ENCODE measurements at places on chromosomes 12 and 14.

GRCh38 chr12:20463913-20464524 is 95.7 kb downstream of the PDE3A start:
- DNase-seq, result no peak

DNA sequence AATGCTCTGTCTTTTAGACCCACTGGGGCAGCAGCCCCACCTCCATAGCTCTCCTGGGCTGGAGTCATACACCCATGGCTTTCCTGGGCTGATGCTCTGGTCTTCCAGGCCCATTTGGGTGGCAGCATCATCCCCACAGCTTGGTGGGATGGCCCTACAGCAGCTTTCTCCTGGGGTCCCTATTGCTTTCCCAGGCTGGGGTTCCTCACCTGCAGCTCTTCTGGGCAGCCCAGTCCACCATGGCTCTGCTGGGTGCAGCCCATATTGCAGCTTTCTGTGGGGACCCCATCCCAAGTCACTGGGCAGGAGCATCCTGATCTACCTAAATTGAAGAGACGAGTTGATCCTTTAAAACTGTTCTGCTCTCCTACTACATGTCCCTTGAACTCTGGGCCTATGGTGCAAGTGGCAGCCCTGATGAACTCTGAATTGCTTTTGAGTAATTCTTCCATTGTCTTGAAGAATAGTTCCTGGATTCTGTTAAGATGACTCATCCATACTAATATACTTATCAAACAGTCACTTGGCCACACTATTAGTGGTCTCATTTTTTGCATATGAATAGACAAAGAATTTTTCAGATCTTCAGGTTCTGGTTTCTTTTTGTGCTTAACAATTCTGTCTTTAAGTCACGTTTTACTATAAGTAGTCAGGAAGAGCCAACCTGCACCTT is 390.1 kb downstream of the DPF3 start:
- no peak for DNase-seq

GRCh38 chr12:77850698-77851097 is 20.0 kb downstream of the NAV3 start:
- no peak for DNase-seq

DNA sequence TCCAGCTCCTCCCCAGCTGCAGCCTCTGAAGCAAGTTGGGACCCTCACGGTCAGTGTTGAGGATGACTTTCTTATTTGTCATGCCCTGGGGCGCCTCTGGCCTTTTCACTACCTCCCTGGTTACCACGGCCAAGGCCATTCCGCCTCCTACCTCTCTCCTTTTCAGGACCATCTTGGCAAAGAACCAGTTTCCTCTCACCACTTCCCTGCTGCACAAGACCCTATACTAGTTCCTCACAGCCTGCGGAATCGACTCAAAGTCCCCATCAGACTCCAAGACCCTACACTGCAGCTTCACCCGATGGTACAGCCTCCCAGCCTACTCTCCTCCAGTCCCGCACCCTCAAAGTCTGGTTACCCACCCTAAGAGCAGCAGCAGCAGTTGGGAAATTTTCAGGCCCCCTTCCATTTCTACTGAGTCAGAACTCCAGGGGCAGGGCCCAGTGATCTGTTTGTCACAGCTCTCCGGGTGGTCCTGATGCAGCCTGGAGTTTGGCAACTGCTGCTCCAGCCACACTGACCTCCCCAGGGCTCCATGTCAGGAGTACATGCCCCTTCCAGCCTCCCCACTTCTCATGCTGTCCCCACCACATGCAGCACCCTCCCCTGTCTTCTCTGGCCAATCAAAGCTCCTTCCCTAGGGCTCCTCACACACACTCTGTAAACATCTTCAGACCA is 5.4 kb downstream of the VWF start:
- DNase-seq, result no peak

DNA sequence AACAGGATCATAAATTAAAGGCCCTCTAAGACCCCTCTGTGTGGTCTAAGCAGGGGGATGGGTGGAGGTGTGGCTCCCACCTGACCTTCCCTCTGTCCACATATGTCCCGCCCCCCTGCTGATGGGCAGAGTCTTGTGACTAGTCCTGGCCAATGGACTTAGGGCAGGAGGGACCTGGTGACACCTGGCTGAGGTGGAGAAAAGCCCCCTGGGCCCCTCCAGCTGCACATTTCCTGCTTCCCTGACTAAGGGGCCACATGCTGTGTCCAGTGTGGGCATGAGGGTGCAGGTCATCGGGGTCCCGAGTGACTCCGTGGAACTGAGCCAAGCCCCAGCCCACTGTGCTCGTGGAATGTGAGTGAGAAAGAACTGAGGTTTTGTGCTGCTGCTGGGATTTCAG is 254.7 kb downstream of the ADGRD1 start:
- no peak for DNase-seq

GRCh38 chr12:70408004-70408790 is 42.1 kb downstream of the KCNMB4 start:
- DNase-seq, result no peak

- DNase-seq, result no peak
Measured at GRCh38 chr12:107178776-107179175, 85.4 kb upstream of the CRY1 start.

DNA sequence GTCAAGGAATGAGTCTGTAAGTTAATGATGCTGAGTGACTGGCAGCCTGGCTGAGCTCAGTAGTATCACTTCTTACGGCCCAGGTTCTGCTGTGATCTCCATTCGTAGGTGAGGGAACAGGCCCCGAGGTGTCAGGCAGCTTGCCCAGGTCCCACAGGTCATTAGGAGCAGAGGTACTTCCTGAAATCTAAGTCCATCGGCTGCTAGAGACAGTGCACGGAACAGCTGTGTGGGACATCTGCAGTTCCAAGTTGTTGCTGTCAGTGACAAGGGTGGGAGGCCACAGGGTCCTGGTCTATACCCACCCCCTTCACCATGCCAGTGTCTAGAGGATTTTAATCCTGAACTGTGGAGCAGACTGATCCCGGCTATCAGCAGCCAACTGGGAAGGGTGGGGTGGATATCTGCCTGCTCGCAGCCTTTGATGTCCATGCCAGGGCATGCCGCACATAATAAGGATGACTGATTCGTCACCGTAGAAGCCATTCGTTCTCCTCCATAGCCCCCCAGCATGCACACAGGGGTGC is 82.3 kb upstream of the RIN3 start:
- DNase-seq, result no peak

GRCh38 chr12:51827925-51828818 is 20.3 kb downstream of the FIGNL2 start:
- DNase-seq, result peak; percentile 70

GRCh38 chr12:402029-402389 is 565 bp downstream of the CCDC77 start:
- DNase-seq, result no peak

GRCh38 chr12:108043750-108044533 is 85.1 kb upstream of the WSCD2 start:
- DNase-seq, result no peak

DNA sequence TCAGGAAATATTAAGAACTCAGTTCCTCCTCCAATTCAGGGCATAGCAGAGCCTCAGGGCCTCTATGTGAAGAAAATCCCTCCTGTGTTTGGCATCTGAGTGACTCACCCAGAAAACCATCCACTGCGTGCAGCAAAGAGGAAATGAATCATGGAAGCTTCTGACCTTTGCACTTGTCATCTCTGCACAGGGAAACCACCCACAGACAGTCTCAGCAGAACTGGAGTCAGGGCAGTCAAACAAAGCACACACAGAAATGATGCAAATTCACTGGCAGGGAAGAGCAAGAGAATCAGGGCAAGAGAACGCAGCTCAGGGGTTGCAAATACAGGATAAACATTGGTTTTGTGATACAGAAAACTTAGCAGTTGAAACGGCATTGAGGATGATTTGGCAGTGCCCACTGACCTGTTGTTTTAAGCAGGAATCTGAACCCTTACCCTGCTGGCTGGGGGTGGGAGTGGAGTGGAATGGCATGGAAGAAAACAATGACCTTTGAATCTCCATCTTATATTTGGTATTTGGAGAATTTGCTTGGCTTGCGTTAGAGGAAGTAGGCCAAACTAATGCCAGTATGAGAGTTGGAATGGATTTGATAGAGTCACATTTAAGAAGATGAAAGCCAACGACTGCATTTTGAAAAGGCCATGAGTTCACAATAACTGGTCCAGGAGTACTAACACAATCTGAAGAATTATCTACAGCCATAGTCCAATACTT is 53.5 kb downstream of the PHLDA1 start:
- peak; percentile 65 for DNase-seq

- DNase-seq, result no peak
Measured at GRCh38 chr12:29416748-29417147, 35.8 kb upstream of the ERGIC2 start.

GRCh38 chr12:27361372-27361771 is 28.7 kb downstream of the BMAL2 start:
- DNase-seq, result no peak

GRCh38 chr14:33375786-33376185 is 437.1 kb downstream of the NPAS3 start:
- no peak for DNase-seq

DNA sequence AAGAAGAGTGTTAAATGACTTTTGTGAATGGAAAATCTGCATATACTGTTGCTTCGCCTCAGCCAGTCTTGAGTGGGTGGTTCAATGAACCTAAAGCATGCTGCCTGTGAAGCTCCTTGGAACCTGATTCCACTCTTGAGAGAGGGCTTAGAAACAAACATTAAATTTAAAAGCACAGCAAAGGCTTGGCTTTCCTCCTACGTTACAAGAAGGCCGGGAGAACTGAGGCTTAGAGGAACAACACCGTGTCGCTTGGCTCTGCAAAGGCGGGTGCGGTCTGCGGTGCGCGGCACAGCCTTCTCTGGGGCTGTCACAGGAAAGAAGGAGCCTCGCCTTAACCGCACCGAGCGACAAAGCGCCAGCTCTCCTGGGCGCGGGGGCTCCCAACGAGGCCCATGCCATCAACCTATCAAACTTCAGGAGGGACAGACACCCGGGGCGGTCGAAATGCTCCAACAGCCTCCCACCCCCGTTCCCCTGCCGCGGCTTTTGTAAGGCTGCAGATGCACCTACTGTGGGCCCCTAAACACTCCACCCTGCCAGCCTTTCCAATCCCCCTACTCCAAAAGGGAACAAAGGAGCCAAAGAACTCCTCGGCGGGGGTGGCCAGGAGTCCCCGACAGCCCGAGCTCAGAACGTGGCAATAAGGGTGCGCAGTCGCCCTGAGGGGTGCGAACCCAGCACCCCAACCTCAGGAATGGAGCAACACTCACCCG is 729 bp downstream of the OSBPL8 start:
- peak; percentile 83 for DNase-seq

GRCh38 chr14:101173698-101174521 is 270.4 kb upstream of the RTL1 start:
- no peak for DNase-seq

DNA sequence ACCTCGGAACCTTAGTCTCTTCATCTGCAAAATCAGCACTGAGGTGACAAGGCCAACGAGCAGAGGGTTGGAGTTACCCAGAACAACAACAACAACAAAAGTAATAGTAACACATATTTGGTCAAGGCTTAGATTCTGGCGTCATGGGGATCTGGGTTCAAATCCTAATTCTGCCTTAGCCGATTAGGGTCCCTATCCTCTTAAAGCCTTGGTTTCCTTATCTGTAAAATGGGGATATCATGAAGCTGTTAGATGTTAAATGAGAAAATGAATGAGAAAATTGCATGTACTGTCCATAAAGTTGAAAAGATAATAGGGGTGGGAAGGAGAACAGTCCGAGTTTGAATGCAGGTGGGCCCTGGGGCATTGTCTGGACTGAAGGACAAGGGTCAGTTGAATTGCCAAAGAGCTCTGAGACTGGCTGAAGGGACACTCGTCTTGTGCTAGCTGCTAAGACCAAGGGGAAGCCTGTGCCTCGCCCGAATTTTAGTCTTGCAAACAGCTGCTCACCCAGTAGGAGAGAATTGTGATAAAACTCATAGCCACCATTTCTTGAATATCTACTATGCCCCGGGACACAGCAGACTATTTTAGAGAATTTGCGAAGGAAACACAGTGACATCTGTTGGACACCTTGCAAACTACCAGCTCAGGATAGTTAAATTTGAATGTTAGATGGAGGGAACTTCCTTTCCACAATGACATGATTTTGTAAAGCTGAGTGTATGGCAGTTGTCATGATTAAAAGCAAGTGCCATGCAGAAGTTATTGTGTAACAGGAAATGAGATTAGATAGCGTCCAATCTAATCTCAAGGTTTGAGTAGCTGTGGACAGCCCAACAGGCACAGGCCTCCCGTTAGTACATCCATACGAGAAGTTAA is 6.8 kb upstream of the HNF1A start:
- DNase-seq, result peak; percentile 10

DNA sequence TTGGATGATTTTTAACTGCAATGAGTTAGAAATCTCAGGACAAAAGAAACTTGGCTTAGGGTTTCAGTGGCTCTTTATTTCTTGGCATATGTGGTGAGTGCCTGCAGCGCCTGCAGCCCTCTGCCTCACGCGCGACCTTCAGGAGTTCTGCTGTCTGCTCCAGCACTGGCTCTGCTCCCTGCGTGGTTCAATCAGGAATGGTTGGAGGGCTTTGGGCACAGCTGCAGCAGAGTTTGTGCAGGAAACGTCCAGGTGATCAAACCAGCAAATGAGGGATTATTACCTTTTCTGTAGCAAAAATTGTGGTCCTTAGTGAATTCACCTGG is 19.8 kb downstream of the PPM1H start:
- DNase-seq, result no peak

DNA sequence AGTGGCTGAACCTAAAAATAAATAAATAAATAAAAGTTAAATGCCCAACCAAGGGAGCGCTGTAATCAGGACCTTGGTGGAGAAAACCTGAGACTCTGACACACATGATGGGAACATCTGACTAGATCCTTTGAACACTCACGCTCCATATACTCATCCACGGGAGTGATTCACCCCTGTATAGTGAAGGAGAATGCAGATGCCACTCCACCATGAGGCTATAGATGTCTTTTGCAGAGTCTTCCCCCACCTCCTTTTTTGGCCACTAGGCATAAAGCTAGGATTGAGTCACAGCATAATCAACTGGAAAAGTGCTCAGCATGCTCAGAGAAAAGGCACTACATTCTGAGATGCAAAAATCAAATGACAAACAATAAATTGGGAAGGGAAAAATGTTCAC is 19.0 kb downstream of the ADAM20 start:
- no peak for DNase-seq

- no peak for DNase-seq
Measured at GRCh38 chr12:48349471-48349870, 1.2 kb downstream of the ZNF641 start.

DNA sequence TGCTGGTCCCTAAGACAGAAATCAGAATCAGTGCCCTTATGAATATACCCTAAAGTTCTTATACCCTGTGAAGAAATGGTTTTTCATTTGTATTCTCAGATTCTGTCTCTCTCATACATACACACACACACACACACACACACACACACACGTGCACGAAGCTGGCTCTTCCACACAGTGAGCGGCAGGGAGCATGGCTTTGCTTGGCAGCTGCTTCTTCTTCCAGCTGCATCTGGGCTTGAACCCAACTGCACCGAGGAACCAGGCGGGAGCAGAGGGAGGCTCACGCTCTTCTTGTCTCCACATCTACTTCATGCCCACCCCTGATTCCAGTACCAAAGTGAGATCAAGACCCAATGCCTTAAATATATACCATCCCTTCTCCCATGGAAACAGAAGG is 19.4 kb downstream of the GRIN2B start:
- DNase-seq, result no peak

All from stimulated activated CD4-positive, alpha-beta T cell treated with anti-CD3 and anti-CD28 coated beads, Interleukin-2, amount 100 ng/mL, for 24 hours (primary cell).